ENCODE measurements at places on chromosomes 7 and 10.

DNA sequence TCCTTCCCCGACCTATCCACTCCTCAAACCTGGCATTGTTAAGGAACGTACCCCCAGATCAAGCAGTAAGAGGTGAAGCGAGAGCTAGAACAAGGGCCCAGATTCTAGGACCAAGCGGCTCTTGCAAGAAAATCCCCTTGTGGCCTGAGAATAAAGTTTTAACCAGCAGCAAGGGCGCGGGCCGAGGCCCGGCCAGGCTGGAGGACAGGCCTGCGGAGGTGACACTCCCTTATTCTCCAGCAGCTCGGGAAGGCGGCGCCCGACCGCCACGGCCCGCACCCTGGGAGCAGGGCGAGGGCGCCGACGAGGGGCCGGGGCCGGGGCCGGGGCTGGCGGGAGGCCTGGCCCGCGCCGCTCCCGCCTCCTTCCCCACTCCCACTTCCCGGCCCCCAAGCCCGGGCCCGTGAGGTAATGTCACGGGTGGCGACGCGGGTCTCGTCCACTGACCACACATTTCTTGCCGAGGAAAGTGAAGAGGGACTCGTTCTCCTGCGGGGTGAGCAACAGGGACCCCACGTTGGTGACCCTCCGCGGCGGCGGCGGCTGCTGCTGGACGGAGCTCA is 551 bp downstream of the WASL start:
- peak; percentile 72 for DNase-seq

DNA sequence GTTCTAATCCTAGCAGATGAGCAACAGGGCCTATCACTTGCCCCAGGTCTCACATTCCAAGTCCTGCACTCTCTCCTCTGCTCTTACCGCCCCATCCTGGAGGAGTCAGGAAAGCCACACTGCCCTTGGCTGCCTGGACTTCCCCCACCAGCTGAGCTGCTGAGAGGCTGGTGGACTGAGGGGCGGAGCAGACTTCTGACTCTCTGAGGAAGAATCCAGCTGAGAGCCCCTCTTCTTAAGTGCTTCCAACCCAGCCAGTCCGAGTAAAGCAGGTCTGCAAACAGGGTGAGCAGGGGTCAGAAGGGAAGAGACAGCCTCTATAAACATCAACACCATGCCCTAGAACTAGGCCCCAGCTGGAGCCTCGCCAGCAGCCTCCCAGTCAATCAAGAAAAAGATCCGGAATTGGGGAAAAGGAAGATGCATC is 92.4 kb upstream of the TMEM72 start:
- DNase-seq: no peak

DNA sequence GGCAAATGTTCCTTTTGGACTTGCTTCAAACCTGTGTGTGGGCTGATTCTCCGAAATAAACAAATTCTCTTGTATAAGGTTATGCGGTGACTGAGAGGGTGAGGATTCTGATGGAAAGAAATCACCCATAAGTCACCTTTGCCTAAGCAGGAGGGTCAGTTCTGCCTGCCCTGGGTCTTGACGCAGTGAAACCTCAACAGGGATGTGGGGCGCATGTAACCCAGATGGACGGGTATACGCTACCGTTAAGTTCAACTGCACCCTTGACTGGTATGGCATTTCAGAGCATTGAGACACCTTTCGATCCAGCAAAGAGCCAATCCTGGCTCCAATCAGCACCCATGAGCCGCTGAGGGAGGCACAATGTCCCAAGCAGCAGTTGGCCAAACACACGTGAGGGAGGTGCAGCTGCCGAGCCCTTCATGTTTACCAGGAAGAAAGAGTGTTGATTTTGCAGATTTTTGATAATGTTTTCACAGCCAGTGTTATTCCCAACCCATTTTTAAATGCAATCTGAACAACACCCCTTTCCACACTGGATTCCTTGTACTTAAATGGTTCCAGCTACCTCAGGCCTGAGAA is 48.1 kb downstream of the SORBS1 start:
- DNase-seq: no peak

DNA sequence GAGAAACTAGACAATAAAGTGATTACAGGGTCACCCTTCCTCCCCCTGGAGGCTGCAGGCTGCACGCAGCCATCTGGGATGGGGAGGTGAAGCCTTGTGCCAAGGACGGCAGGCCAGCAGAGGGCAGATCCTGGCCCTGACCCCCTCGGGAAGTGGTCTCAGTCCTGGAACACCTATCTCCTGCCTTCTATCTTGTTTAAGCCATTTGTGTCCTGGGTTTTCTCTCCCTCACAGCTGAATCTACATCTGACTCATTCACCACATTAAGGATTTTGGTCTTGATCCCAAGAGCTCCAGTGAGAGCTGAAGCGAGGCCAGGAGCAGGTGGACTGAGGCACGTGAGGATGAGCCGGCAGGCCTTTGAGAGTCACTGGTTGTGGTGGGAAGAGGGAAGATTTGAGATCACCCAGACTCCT is 16.4 kb upstream of the PARP12 start:
- peak; percentile 70 for DNase-seq

- no peak for DNase-seq
These were observed 95.3 kb downstream of the SEM1 start for GRCh38 chr7:96614154-96614867.

- DNase-seq: no peak
These were observed 899.1 kb upstream of the AUTS2 start for GRCh38 chr7:68699090-68699711.

DNA sequence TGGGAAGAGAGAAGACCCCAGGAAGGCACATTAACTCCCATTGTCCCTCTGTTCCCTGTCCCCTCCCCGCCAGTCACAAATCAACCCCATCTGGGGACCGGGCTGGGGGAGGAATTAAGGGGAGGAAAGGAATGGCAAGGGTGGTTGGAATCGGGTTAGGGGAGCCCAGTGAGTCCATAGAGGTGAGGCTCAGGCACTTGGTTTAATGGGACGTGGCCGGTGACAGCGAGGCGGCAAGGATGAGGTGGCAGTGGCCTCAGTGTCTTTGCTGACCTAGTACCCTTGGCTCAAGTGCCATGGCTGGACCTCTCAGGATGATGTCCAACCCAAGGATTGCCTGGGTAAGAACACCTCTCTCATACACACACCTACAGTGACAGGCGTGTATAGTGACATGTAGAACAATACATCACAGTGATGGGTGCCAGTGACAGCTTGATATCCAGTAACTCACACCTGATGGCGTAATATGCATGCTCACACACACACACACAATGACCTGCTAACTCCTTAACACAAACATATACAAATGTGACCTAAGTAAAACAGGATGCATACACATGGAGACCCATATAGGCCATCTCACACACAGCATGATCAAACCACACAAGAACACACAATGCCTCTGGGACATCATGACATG is 12.3 kb downstream of the KCNIP2 start:
- DNase-seq: no peak

GRCh38 chr7:23385140-23385539 is 85.2 kb downstream of the IGF2BP3 start:
- no peak for DNase-seq

DNA sequence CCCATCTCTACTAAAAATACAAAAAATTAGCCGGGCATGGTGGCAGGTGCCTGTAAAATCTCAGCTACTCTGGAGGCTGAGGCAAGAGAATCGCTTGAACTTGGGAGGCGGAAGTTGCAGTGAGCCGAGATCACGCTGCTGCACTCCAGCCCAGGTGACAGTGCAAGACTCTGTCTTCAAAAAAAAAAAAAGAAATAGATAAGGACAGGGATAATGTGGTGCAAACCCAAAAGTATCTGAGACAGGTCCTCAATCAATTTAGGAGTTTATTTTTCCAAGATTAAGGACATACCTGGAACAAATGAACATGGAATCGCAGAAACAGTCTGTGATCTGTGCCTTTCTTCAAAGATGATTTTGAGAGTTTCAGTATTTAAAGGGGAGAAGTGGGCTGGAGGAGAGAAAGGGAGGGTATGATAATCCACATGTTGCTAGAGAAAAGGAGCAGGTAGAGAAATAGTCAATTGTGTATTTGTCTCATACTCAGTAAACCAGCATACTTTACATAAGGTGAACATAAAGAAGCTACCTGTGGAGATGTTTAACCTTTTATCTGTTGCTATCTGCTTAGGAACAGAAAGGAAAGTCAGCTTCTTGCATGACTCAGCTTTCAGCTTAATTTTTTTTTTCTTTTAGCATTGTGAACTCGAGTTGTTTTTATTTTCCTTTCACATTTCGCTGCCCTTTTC is 4.9 kb upstream of the MTPN start:
- peak; percentile 32 for DNase-seq

Data from hematopoietic multipotent progenitor cell treated with erythropoietin and hydrocortisone succinate and interleukin-3 and kit ligand, for 4 days (in vitro differentiated cells).